ENCODE measurements at places on chromosomes 2 and 18.

DNA sequence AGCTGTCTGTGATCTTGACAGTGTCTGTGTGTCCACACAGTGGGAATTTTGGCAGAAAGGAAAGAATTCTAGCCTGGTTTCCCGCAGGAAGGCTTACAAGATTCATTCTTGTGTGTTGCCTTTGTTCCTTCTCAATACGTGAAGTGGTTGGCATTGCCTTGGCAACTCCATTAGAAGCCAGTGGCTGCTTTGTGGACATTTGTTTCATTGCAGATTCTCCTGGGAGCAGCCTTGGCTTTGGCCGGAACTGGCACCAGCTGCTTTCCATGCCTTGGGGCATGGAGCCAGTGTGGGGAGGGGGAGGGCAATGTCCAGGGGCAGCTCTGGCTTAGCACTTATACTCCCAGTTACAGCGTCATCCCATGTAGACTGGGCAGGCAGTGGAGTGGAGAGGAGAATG lies 39.4 kb downstream of the KIF5C start:
- DNase-seq = peak; percentile 44

DNA sequence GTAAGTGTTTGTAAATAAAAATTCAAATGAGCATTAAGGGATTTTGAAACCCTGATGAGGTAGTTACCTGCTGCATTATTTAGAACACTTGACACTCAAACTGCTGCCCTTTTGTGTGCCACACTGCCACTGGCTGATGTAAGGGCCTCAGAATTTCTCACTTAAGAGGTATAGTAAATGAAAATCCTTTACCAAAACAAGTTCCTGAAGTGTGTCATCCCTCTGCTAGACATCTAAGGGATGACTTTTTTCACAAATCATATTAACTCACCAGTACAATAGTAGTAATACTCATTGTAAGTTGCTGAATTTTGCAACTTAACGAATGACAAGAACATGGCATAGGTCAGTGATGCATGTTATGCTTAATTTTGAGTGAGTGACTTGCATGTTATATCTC lies 274.9 kb upstream of the UBE2E3 start:
- DNase-seq = no peak

DNA sequence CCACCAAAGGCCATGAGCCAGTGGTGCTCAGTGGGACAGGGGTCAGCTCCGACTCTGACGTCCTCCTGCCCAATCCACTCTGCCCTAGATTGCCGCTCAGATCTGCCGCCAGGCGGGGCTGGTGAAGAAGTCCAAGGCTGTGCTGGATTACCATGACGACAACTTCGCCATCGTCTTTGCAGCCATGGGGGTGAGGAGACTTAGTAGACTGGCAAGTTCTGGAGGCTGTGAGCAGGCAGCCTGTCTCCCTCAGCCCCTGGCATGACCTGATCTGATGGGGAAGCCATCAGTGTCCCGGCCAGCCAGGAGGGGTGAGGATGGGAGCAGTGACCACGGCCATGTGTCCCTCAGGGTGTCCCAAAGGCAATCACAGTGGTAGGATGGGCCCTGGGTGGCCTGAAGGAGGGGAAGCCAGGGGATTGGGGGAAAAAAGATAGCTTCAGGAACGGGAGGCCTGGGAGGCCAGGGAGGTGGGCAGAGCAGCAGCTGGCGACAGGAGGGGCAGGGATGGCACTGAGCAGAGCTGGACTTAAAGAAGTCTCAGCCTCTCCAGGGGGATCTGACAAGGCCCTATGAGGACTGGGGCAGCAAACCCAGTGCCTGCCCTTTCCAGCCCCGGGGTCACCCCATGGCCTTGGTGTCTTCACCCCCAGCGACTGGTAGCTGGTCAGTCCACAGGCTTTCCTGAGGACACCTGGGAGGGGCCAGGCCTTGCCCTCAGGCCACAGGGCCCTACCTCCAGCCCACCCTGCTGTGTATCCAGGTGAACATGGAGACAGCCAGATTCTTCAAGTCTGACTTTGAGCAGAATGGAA lies 17.4 kb upstream of the ANKRD53 start:
- DNase-seq = no peak

DNA sequence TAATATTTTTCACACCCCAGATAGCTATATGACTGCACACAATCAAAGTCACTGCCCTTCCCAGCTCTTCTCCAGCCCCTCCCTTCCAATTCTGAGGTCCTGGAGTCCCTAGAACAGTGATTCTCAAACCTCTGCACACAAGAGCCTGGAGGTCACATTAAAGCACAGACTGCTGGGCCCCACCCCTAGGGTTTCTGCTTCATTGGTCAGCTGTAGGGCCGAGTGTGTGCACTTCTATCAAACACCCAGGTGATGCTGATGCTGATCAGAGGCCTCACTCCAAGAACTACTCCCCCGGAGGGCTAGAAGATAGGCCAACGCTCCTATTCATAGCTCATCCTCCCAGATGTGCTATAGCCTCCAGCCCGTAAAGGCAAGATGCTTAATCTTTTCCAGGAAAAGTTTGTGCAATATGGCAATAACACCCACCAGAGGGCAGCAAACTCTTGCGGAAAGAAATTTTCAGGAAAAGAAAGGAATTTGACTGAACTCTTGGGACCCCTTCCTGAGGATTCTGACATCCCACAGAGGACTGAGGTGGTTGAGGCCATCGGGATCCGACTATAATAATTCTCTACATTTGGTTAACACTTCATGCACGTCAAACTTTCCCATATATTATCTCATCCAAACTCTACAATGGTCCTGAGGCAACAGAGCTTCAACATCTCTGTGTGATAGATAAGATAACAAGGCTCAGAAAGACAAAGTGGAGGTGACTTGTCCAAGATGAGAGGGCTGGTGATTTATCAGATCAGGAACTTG lies 194.2 kb upstream of the PKDCC start:
- DNase-seq = peak; percentile 20

- no peak for DNase-seq
Observed at GRCh38 chr2:136251885-136252585, 134.1 kb upstream of the CXCR4 start.

GRCh38 chr2:176834226-176834625 lies 378.4 kb upstream of the HNRNPA3 start:
- DNase-seq = no peak

GRCh38 chr2:140199312-140199711 lies 1419.1 kb upstream of the NXPH2 start:
- no peak for DNase-seq

DNA sequence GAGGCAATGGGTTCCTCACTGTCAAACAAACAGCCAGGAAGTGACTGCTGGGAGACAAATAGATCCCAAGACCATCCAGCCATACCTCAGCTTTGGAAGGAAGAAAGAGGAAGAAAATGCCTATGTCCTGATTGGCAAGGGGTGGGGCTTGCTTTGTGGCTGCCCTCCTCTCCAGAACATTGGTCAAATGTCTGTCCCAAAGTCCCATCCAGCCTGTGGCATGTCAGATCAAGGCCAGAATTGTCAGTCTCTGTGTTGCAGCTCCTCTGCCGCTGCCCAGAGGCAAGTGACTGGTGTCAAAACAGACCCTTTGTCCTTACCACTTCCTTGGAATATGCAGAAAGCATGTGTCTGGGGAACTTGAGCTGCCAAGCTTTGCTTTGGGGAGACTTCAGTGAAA lies 63.0 kb upstream of the SMAD2 start:
- no peak for DNase-seq

- no peak for DNase-seq
Observed at GRCh38 chr2:39725401-39725800, 53.7 kb downstream of the THUMPD2 start.

- no peak for DNase-seq
Observed at GRCh38 chr2:240559286-240559685, 871 bp upstream of the DUSP28 start.

- DNase-seq = no peak
Observed at GRCh38 chr2:27379836-27380625, 503 bp downstream of the ZNF513 start.

- DNase-seq = no peak
Observed at GRCh38 chr2:205932861-205933260, 153.1 kb downstream of the INO80D start.

DNA sequence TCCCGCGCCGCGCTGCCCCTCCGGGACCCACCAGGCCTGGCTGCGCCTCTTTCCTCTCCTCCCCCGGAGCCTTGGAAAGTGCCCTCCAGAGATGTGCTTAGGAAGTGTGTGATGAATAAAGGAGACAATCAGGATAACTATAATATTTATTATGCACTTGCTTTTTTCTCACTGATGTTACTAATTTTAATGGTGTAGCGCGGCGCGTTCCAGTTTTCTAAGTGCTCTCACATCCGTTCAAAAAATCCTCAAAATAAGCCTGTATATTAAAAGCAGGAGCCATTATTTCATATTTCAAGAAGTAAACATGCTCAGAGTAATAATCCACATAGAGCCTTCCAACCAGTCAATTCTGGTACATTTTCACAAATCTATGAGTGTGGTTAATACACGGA lies 941 bp upstream of the MPPE1 start:
- DNase-seq = no peak

GRCh38 chr2:70473101-70473722 lies 80.4 kb downstream of the TGFA start:
- no peak for DNase-seq

DNA sequence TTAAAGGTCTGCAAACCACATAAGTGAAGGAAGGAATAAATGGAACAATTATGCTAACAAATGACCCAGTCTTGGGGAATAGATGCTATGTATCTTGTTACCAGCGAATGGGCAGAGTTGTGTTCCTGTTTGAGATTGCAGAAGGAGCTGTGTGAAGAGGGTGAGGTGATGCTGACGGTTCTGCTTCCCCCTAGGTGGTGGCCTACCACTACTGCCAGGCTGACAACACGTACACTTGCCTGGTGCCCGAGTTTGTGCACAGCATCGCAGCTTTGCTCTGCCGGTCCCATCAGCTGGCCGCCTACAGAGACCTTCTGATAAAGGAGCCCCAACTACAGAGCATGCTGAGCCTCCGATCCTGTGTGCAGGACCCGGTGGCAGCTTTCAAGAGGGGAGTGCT lies 111.7 kb downstream of the WDSUB1 start:
- DNase-seq = no peak

DNA sequence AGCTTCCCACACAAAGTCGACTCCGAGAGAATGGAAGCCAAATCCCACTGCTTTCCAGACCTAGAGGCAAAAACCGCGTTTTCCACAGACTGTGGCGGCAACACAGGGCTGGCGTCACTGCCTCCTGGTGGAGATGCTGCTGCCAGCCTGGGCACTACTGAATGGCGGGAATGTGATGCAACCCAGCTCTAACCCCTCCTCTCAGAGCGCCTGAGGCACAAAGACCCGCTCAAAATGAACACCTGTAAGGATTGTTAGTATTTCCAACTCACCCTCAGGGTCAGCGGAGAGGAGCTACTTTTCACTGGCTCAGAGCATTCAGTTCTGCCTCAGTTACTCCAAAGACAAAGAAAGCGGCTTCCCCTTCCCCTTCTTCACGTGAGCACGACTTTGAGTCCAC lies 548.0 kb upstream of the SALL3 start:
- DNase-seq = no peak

GRCh38 chr2:153823880-153824279 lies 47.8 kb upstream of the GALNT13 start:
- DNase-seq = no peak

DNA sequence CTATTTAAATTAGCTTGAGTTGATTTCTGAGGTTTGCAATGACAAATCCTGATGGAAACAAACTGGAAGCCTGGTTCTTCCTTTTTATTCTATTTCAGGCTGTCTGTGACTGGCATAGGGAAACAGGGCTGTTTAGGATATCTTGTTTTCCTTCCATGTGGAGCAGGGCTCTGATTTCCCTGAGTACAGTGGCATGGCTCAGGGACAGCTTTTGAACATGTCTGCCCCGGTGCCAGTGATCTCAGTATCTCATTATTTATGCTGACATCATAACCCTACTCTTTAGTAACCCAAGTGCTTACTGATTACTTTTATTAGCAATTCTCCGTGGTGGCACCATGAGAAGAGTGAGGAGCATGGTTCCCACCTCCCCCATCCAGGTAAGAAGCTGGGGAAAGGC lies 720.3 kb downstream of the GALR1 start:
- no peak for DNase-seq

GRCh38 chr18:21656402-21656801 lies 44.3 kb downstream of the SNRPD1 start:
- no peak for DNase-seq

GRCh38 chr2:223759569-223760430 lies 77.6 kb downstream of the AP1S3 start:
- no peak for DNase-seq

DNA sequence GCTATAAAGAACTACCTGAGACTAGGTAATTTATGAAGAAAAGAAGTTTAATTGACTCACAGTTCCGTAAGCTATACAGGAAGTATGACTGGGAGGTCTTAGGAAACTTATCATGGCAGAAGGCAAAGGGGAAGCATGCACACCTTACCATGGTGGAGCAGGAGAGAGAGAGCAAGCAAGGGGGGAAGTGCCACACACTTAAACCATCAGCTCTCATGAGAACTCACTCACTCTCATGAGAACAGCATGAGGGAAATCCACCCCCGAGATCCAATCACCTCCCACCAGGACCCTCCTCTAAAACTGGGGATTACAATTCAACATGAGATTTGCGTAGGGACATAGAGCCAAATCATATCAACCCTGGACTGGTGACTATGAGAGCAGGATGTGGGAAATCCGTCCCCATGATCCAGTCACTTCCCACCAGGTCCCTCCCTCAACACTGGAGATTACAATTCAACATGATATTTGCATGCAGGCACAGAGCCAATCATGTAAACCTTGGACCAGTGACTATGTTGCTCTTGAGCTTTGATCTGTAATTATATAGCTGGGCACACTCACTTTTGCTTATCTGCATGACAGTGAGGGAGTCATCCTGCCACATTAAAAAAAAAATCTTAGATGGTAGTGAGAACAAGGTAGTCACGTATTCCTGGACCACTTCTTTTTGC lies 12.9 kb downstream of the ADAM23 start:
- no peak for DNase-seq

- no peak for DNase-seq
Observed at GRCh38 chr18:9722691-9723090, 14.6 kb downstream of the RAB31 start.
